ENCODE measurements at places on chromosomes 1 and 21. TPM values are rescaled to one million over a fixed set of nuclear protein-coding genes. Genes with fewer than 3 reads are reported as not detected.
A peak's percentile ranks its signal among the peaks of the same experiment; 100 is the strongest.

GRCh38 chr1:83834621-83835264, 164.2 kb downstream of the TTLL7 start:
- DNase-seq = no peak

DNA sequence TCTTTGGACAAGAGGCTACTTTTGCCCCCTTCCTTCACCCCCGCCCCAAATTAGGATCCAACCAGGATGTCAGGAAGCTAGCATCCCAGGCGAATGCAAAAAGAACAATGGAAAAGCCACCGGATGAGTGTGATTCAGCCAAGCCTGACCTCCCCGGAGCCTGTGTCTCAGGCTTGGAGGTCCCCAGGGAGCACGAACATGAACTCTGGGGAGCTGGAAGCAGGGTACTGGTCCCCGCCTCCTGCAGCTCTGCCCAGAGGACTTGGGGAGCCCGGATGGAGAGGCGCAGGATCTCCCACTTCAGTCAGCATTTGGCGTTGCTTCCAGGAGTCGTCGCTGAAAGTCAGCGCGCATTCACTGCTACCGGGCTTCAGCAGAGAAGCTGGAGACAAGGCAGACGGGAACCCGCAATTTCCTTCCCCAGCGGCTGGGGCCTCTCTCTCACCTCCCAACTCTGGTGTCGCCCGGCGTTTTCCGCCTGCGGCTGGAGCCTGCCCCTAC, 1.8 kb upstream of the TBX15 start:
- peak; percentile 75 for DNase-seq

GRCh38 chr1:110240476-110241210, 30.5 kb downstream of the KCNC4 start:
- no peak for DNase-seq

GRCh38 chr21:42169758-42170157, 49.2 kb upstream of the ABCG1 start:
- no peak for DNase-seq

DNA sequence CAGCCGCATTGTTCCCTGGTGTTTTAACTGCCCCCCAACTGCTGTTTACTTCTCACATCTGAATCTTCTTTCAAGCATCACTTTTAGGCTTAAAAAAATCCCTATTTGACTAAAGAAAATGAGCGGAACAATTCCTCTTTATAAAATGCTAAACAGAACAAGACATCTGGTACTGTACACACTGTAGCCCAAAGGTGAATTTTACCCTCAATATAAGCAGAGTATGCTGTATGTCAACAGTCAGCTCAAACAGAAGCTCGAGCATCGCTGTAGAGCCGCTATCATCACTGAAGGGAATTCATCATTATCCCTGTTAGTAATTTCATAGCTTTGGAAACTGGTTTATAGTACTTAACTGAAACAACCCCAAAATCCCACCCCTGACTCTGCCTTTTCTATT, 85.3 kb downstream of the LRRC8D start:
- DNase-seq = no peak

- peak; percentile 63 for DNase-seq
These were observed 1.5 kb downstream of the PGBD5 start for GRCh38 chr1:230424391-230425251.

GRCh38 chr1:198495631-198496030, 44.8 kb downstream of the ATP6V1G3 start:
- DNase-seq = no peak

GRCh38 chr1:214362188-214362882, 81.4 kb downstream of the SMYD2 start:
- no peak for DNase-seq

GRCh38 chr1:83694449-83694848, 304.5 kb downstream of the TTLL7 start:
- no peak for DNase-seq

- DNase-seq = no peak
These were observed 28.8 kb downstream of the DR1 start for GRCh38 chr1:93374334-93375106.

DNA sequence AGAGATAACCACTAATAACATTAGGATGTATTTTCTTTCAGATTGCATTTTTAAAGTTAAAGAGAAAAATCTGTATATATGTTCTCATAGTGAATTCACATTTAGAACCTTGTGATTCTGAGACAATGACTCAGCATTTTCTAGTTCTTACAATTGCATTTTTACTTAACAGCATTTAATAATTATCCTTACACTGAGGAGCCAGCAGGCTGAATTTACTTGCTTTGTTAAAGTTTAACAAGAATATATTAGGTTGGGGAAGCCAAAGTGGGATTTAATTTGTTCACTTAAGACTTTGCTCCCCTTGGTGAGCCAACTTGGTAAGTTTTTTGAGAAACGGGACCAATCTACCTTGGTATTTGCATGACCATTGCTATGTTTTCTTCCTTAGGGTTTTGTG, 4.5 kb downstream of the PATJ start:
- DNase-seq = no peak

DNA sequence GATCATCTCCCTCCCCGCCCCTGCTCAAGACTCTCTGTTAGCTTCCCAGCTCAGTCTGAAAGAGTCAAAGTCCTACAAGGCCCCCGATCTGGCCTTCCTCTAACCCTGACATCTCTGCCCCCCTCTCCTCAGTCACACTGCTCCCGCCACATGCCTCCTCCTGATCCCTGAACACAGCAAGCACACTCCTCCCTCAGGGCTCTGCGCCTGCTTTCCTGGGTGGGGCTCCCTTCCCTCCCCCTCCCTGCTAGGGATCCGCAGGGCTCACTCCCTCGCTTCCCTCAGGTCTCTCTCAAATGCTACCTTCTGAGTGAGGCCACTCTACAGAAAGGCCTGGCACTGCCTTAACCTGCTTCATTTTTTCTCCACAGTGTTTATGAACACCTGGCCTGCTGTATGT, 5.7 kb upstream of the GALE start:
- DNase-seq = no peak

DNA sequence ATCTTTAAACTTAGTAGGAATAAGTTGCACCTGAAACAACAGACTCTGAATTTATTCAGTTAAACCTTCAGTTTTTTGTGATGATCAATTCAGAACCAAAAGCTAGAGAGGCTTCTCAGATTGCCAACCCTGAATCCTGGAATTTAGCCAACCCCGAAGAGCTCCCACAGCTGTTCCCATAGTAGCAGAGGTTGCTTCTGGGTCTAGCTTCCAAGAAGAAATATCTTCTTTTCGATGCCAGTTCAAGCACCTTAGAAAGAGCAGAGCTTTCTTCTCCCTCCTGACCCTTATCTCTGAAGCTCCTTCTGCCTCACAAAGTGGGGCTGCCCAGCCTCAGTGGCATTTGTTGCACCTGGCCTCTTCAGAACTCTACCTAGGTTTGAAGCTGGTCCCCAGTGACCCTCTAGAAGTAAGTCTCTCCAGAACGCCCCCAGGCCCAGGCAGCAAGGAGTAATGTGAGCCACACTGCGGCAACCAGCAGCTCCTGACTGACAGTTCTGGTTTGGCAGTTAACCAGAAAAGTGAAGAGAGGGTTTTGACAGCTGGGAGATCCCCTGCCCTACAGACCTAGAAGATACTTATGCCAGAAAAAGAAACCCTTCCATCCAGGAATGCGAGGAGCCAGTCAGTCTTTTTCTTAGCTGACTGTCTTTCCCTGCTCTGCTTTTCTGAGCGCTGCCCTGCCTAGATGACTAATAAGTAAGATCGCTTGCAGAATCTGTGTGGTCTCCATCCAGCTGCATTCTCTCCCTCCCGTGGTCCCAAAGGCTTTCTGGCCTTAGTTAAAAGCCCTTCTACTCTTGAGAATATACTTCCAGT, 165.9 kb downstream of the ADGRL4 start:
- DNase-seq = no peak

Gene NR1I3
- not detected for total RNA-seq

Gene TCHHL1
- total RNA-seq = not detected

Gene PLA2G4A
- 1.8 TPM for total RNA-seq
